Fibroblast of lung (primary cell): ENCODE measurements at places on chromosomes 4 and X. TPM values are rescaled to one million over a fixed set of nuclear protein-coding genes. Genes with fewer than 3 reads are reported as not detected.
A peak's percentile ranks its signal among the peaks of the same experiment; 100 is the strongest.

Gene BRS3
- not detected in 2 replicates for total RNA-seq

Gene BTK
- not detected in 2 replicates for total RNA-seq

DNA sequence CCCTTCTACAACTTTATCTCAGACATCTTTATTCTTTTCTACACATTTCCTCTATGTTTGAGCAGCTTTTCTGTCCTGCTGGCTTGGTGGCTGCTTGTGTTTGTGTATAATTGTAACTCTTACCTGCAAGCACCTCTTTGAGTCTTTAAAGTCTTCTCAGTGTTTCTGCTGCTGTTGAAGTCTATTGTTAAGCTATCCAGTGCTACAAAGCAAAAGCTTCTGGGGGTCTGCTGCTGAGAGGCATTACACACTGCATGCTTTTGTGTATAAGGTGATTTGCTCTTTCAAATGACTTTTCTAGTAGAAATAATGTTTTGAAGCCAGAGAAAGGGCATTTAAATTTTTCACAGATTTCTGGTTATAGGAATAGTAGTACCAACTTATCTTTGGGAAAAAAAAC is 241.8 kb downstream of the DTHD1 start:
- DNase-seq = no peak

Gene PARM1
- 0.77 and 2.0 TPM in 2 replicates for total RNA-seq

DNA sequence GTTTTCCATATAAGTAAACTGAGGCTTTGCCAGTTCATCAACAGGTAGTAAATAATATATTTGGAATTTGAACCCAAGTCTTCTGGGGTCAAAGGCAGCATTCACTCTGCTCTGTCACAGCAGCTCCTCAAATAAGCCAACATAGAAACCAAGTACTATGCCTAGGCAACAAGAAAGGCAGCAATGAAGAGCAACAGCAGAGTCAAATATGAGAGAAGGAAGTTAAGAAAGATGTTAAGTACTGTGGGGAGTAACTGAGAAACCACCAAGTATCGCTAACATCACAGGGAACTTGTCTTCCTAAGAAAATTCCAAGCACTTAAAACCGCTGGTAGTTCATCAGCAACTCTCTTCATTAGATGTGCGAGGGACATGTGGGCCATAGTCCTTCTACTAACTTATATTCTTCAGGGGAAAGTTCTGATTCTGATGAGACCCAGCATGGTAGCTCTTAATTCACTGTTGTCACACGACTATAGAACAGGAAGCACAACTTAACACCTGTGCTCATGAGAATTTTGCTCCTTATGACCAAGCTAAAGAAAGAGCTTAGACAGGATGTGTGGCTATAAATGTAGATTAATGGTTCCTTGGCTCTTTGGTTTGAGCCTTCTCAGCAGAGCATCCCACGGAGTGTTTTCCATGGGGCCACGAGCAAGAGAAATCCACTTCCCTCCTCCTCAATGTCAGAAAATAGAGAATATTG is 107.8 kb downstream of the AR start:
- no peak for DNase-seq

Gene S100G
- total RNA-seq = not detected in 2 replicates

DNA sequence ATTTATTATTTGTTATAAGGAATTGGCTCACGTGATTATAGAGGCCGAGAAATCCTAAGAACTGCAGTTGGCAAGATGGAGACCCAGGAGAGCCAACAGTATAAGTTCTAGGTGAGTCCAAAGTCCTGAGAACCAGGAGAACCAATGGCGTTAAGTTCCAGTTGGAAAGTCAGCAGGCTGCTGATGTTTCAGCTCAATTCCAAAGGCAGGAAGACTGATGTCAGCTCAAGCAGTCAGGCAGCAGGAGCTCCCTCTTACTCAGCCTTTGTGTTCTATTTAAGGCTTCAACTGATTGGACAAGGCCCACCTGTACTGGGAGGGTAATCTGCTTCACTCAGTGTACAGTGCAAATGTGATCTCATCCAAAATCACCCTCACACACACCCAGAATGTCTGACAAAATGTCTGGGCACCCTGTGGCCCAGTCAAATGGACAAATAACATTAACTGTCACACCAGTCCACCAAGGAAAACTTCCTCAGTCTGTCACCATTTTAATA is 30.8 kb upstream of the TBL1X start:
- DNase-seq = peak; percentile 27

GRCh38 chr4:39365360-39365759 is 802 bp downstream of the RFC1 start:
- DNase-seq = no peak

GRCh38 chrX:50971395-50971794 is 60.9 kb downstream of the BMP15 start:
- peak; percentile 0 for DNase-seq

Gene NALF2
- not detected in 2 replicates for total RNA-seq

DNA sequence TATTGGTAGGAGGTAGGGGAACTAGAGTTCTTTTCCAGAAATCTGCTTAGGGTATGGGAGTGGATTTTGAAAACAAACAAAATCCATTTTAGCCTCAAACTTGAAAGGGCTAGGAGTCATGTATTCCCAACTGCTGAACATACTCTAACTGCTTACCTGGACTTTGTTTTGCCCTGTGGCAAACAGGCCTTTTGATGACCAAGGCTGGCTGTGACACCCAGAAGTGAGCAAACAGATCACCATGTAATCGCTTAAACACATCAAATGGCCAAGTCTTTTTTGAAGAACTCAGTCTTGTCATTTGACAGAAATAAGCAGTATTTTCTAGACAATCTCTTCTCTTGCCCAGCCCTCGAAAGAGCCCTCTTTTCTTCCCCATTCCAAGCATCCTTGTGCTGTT is 203.4 kb downstream of the KIT start:
- DNase-seq = no peak

- DNase-seq = no peak
These were observed 11.6 kb downstream of the SH3BP2 start for GRCh38 chr4:2804449-2804972.

Gene TBX22
- not detected in 2 replicates for total RNA-seq

Gene BBS12
- total RNA-seq = 7.4 and 8.4 TPM in 2 replicates

GRCh38 chrX:83008415-83008814 is 499.7 kb upstream of the POU3F4 start:
- peak; percentile 0 for DNase-seq

- DNase-seq = no peak
These were observed 23.6 kb upstream of the ADRA2C start for GRCh38 chr4:3742610-3743009.

Gene VCX
- total RNA-seq = not detected in 2 replicates

DNA sequence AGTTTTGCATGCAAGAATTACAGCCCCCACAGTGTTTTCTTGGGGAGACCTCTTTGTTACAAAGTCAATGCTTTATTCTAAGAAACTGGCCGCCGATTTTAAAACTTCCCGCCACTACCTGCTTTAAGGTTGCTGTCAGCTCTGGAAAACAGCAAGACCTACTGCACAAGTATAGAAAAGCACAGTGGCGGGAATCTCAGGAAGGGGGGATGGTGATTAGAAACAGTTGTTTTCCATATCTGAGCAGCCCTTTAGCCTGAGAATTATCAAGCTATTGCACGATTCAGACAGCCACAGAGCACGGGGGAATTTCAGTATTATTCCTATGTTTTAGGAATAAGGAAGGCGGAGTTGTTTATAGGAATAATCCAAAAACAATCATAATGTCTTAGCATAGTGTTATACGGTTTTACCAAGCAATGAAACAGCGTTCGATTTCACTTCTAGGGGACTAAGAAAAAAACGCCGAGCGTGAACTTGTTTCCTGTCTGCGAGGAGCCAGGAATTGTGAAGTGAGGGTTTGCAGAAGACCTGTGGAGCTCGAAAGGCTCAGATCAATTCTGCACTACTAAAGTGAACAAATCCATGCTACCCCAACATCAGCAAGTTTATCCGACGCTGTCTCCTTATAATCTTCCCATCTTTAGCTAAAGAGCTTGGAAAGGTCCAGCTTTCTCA is 81.3 kb downstream of the HMGN5 start:
- DNase-seq = no peak

- DNase-seq = no peak
These were observed 38.0 kb downstream of the MANBA start for GRCh38 chr4:102722740-102723139.

DNA sequence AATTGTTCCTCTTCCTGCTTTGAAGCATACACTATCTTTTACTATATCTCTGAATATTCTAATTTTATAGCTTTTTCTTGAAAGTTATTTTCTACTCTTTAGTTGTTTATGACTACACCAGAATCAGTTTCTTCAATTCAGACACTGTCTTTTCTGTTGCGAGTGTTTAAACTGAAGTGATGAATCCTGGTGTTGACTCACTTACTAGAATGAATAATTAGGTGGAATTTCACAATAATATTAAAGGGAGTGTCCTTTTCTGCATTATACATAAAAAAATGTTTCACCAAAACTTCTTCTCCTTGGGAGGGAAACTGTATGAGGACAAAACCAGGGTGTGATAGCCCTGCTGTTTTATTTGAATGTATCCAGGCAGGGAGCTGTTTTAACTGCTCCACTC is 1383.1 kb downstream of the C4orf33 start:
- peak; percentile 8 for DNase-seq

DNA sequence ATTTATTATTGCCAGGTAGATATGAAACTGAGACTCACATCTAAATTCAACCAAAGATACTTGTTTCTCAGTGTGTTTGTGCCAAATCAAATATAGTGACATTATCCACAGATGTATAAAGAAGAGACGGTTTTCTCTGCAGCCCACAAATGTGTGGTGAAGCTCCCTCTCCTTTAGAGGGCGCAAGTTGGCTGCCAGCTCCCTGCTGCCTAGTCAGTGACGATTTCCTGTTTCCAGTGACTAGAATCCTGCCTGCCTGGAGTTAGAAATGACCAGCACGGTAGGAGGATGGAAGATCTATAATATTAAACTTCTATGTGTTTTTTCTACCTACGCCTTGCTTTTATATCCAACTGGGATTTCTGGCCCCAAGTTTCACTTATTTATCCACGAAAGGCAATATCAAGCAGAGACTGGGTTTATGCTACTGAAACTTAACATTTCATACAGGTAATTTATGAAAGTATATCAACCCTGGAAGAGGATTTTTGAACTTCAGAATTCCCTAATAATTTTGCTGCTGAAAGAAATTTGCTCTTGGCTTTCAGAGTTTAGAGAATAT is 1793.7 kb upstream of the TENM3 start:
- DNase-seq = peak; percentile 44

Gene RAB9B
- total RNA-seq = 0.50 and 0.77 TPM in 2 replicates

GRCh38 chrX:2696698-2697215 is 5.7 kb downstream of the CD99 start:
- peak; percentile 86 for DNase-seq

Gene CT45A3
- total RNA-seq = not detected in 2 replicates

Gene SFRP2
- total RNA-seq = under 0.01 and 1.8 TPM in 2 replicates

GRCh38 chr4:154425514-154425913 is 66.1 kb downstream of the DCHS2 start:
- DNase-seq = no peak

- DNase-seq = no peak
These were observed 71.8 kb upstream of the SMARCA5 start for GRCh38 chr4:143441678-143442077.

Gene NEXMIF
- under 0.01 TPM in 1 of 2 replicates, not detected in the other for total RNA-seq

DNA sequence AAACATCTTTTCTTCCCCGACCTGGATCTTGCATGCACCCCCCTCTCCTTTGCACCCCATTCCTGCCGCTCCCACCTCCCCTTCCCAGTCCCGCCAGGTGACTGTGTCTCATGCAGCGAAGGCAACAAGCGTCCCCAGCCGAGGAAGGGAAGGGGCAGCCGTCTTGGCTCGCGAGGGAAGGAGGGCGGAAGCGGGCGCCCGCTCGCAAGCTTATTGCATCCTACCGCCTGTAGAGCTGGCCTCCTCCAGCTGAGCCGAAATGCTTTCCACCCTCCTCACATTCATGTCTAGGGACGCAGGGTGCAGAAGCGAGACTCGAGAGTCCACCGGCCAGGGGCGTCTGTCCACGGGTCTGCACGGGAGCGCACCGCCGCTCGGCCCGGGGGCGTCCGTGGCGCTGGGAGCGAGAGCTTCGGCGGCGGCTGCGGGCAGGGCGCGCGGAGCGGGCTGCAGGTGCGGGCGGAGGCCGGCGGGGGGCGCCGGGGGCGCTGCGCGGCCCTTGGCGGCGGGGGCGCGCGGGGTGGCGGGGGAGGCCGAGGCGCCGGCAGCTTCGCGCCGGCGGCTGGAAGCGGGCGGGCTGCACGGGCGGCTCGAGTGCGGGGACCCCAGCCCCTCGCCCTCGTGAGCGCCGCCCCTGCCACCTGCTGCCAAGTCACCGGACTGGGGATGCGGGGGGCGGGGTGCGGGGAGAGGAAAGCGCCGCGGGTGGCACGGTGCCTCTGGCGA is at the start of gene KCNIP4:
KCNIP4 (minus strand) TSS at position 426 of the 726 bp plus-strand sequence.
- peak; percentile 27 for DNase-seq

GRCh38 chr4:145521282-145521681 is 39.6 kb downstream of the SMAD1 start:
- no peak for DNase-seq

Gene PDCL2
- not detected in 2 replicates for total RNA-seq

GRCh38 chr4:121776610-121777401 is 11.8 kb upstream of the SMIM43 start:
- no peak for DNase-seq
